SW480 (cell line): ENCODE measurements at places on chromosomes 6 and 20.

DNA sequence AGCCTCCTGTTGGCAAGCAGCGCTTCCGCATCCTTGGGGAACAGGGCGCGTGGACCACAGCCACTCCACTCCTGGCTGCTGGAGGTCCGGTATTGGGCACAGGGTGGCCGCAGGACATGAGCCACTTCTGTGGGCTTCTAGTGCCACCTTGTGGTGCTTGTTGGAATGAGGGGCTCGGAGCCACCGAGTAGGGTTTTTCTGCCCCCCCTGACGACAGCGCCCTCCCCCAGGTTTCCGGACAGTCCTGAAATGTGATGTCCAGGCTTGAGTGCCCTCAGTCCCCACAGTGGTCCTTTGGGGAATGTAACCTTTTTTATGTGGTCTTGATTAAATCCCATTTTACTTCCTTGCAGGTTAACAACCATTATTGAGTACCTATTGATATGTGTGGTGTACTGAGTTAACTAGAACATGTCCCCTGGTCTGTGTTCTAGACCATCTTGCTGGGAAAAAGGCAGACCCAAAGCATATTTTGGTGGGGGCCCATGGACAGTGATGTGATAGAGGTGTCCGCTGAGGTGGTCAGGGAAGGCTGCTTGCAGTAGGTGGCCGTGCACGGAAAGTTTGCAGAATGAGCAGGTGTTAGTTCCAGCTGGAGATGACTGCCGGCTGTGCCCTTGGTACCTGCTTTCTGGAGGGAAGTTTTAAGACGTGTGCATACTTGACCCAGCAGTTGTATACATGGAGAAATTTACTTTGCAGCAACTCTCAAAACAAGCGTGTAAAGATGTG lies 70.0 kb downstream of the PTPN1 start:
- DNase-seq = peak; percentile 52

- no peak for DNase-seq
These were observed 22.6 kb upstream of the BTN3A2 start for GRCh38 chr6:26342106-26343004.

- no peak for DNase-seq
These were observed 16.5 kb upstream of the RPN2 start for GRCh38 chr20:37162646-37163045.

- no peak for DNase-seq
These were observed 643 bp downstream of the DLGAP4 start for GRCh38 chr20:36306553-36307411.

DNA sequence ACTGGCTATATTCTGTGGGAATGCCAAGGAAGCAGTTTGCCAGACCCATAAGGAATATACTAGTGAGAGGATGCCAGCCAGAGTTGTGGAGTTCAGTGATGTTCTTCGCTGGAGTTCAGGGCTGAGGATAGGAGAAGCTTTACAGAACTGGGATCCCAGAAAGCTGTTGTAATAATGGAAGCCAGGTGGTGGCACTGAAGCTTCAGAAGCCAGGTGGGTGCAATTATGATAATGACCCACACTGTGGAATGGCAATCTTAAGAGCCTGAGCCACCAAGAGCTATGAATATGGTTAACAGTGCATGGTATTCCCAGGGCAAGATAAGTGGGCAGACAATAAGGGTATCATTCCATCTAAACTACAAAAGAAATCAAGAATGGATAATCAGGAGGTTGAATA lies 25.1 kb upstream of the ENPP1 start:
- peak; percentile 11 for DNase-seq

- peak; percentile 34 for DNase-seq
These were observed 637 bp downstream of the ABHD12 start for GRCh38 chr20:25389858-25390537.

GRCh38 chr6:39891976-39892375 lies 42.3 kb downstream of the MOCS1 start:
- DNase-seq = no peak

GRCh38 chr6:45922728-45923351 lies 92.8 kb downstream of the CLIC5 start:
- DNase-seq = peak; percentile 50

GRCh38 chr6:113669606-113670005 lies 187.5 kb upstream of the MARCKS start:
- DNase-seq = no peak

DNA sequence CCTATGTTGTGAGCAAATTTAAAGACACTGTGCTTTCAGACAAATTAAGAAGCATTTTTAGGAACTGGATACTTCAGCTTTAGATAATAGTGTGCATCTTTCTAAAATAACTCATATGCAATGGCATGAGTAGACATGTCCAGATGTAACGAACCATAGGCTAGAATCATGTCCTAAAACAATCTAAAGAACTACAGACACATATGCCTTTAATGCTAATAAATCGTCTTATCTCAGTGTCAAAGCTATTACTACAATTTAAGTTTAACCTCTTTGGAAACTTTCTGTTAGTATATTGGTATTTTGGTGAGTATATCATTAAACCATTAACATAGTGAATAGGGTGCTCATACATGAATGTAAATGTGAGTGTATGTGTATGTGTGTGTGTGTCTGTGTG lies 908.5 kb upstream of the FLRT3 start:
- DNase-seq = no peak

DNA sequence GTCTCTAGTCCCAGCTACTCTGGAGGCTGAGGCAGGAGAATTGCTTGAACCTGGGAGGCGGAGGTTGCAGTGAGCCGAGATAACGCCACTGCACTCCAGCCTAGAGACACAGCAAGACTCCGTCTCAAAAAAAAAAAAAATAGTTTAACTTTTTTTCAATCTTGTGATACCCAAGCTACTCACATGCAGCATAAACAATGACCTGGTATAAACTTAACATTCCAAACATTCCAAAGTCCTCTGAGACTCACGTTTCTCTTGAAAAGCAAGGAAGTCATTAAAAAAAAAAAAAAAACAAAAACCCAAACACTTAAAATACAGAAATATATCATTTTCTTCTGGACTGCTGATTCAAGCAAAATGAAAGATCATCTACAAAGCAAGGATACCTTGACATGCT lies 14.3 kb downstream of the CRNKL1 start:
- no peak for DNase-seq

GRCh38 chr6:155505608-155505989 lies 50.0 kb upstream of the NOX3 start:
- no peak for DNase-seq

- no peak for DNase-seq
These were observed 53.8 kb upstream of the FOXP4 start for GRCh38 chr6:41492261-41492891.

GRCh38 chr6:107654764-107655163 lies 164.8 kb downstream of the SOBP start:
- DNase-seq = no peak

DNA sequence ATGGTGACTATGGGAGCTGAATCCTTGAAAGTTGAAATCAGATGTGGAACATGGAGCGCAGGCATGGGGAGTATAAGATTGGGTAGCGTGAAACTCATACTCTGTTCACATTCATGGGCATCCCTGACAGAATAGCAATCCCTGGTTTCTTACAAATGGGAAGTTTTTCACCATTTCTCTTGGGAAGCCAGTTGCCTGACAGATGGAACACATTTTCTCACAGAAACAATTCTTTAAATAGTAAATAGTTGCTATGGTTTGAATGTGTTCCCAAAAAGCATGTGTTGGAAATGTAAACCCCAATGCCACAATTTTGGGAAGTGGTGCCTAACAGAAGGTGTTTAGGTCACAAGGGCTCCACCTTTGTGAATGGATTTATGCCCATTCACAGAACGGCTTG lies 262.8 kb upstream of the HS3ST5 start:
- no peak for DNase-seq

- peak; percentile 35 for DNase-seq
These were observed 73.2 kb downstream of the LY86 start for GRCh38 chr6:6661684-6662083.

GRCh38 chr20:9258901-9259300 lies 190.0 kb downstream of the PLCB4 start:
- no peak for DNase-seq

DNA sequence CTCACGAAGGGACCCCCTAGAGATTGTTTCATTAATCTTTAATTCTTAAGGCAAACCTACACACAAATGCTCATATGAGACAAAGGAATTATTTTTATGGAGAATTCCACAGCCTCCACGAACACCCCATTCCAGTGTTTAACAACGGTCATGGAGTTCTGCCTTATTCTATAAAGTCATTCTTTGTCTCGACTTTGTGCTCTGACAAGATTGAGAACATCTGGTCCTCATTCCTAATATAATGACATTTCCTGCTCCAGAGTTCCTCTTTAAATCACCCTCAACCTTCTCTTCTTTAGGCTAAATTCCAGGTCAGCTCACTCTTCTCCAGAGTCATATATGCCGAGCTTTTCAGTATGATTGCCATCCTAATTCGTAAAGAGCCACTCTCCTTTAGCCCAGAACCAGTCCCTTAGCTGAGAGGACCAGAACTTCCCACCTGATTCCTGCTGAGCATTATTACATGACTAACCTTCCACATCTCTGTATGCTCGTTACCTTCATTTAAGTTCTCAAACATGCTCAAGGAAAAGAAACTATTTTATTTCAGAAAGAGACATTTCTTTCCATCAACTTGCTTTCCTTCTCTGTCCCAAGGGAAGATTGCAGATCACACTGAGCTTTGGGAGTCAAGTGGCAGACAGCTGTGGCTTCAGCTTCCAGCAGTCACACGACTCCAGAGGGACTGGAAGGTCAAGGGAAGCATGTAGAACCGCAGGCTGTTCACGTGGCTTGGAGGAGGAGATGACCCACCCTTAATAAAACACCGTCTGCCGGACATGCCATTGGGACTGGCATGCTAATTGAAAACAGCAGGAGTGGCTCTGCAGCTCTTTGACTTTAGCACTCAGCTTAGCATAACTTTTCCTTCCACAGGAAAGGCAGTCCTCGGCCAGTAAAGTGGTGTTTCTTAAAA lies 467.1 kb upstream of the HSF2 start:
- peak; percentile 93 for DNase-seq

DNA sequence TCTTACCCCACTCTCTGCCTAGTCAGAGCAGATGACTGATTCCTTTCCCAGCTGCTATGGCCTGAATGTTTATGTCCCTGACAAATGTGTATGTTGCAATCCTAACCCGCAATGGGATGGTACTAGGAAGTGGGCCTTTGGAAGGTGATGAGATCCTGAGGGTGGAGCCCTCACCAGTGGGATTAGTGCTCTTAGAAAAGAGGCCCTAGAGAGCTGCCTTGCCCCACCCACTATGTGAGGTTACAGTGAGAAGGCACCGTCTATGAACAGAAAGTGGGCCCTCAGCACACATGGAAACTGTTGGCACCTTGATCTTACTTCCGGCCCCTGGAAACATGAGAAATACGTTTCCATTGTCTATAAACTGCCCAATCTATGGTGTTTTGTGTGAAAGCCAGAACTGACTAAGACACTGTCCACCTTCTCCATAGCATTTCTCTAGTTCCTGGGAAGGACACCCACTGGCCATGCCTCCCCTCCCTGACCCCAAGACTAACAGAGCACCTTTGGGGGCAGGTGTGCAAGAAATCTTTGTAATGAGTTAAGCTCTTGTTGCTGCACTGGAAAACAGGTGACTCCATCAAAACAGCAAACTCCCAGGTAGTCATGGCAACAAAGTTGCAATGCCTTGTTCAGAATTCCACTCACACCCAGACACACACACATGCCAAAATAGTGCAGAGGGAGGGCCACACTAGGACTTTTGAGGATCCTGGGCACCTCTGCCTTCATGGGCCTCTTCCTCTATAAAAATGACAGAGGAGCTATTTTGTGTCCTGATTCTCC lies 16.2 kb downstream of the GABRR2 start:
- peak; percentile 98 for DNase-seq

- DNase-seq = no peak
These were observed 33.9 kb upstream of the TXLNB start for GRCh38 chr6:139325686-139326085.
